ENCODE measurements at places on chromosomes 3 and 15.

GRCh38 chr3:129769616-129770015 is 123.9 kb downstream of the TMCC1 start:
- no peak for DNase-seq

DNA sequence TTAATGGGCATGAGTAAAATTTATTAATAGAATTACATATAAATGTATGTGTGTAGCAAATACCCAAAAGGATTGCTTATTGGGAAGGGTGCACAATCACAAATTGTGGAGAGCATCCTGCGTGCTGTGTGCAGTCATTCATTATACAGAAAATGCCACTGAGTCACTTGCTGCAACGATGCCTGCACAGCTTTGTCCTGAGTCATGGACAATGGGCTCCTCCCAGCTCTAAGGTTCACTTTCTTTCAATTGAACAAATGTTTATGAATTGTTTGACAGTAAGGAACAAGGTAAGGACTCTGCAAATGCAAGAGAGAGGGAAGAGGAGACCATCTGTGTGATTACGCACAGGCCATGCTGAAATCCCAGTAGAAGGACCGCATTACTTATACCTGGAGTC is 18.7 kb downstream of the CFAP161 start:
- DNase-seq: no peak

GRCh38 chr3:166706094-166706493 is 674.0 kb downstream of the ZBBX start:
- no peak for DNase-seq

DNA sequence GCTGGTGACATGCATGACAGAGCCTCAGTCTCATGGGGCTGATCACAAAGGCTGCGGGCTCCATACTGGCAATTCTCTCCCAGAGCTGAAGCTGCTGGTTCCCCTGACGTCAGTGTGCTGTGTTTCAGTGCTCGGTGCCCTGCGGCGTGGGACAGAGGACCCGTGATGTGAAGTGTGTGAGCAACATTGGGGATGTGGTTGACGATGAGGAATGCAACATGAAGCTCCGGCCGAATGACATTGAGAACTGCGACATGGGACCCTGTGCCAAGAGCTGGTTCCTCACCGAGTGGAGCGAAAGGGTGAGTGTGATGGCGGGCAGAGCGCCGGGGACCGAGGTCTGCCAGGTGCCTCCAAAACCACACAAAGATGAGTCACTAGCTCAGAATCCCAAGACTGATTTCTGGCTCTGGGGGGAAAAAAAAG is 62.0 kb upstream of the NR2E3 start:
- no peak for DNase-seq

GRCh38 chr3:16379838-16380237 is 114.8 kb downstream of the OXNAD1 start:
- no peak for DNase-seq

GRCh38 chr15:100781961-100782530 is 97.6 kb upstream of the ALDH1A3 start:
- DNase-seq: no peak

- no peak for DNase-seq
Measured at GRCh38 chr3:127821394-127821793, 921 bp downstream of the MGLL start.

DNA sequence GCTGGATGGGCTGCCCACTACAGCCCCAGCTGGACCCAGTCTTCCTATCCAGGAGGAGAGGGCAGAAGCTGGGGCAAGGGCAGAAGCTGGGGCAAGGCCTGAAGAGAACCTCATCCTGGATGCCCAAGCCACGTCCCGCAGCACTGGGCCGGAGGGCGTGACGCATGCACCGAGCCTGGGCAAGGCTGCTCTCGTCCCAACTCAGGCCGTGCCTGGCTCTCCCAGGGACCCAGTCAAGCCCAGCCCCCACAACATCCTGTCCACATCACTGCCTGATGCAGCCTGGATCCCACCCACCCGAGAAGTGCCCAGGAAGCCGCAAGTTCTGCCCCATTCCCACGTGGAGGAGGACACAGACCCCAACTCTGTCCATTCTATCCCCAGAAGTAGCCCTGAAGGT is 22.3 kb downstream of the FBLN2 start:
- no peak for DNase-seq

- no peak for DNase-seq
Measured at GRCh38 chr3:173221010-173221409, 80.0 kb upstream of the SPATA16 start.

DNA sequence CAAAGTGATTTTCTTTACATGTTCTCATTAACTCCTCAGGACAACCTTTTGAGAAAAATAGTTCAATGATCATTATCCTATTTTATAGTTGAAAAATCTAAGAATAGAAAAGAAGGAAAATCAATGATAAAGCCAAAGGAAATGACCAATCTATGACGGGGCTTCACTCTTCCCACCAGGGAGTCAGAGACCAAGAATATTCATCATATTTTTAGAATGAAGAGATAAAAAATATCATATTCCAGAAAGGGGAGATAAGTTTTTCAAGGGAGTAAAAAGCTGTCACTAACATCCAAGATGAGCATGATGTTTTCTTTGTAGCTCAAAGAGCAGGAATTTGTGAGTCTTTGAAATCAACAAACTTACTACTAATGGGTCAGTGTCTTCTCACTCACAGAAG is 71.5 kb upstream of the LPP start:
- DNase-seq: no peak

DNA sequence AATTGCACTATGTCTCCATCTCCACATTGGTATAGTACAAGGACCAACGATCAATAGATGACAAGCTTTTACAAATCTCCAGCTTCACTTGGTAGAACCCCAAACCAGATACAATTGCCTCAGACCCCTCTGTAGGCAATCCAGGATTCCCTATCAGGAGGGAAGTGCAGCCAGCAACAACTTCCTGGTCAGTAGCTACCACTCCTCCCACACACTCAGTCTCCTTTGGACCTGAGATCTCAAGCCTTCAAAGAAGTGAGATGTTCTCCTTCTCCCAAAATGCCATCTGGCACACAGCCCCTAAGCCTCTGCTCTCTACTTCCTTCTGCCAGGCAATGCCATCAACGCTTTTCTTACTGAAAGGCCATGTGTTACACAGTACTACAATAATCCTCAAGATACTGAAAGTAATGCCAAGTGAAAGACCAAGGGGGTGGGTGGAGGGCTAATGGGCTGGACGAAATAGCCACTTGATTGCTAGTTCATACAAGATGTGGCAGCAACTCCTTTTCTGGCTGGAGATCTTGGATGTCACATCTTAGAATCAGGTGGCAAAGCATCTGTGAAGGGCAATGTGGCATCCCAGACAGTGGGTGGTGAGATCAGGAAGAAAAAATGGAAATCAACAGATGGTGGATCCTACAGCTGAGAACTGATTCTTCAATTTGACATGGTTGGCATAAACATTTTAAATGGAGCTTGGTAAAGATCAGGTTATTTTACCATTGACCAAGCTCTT is 75.3 kb upstream of the ACP3 start:
- no peak for DNase-seq

DNA sequence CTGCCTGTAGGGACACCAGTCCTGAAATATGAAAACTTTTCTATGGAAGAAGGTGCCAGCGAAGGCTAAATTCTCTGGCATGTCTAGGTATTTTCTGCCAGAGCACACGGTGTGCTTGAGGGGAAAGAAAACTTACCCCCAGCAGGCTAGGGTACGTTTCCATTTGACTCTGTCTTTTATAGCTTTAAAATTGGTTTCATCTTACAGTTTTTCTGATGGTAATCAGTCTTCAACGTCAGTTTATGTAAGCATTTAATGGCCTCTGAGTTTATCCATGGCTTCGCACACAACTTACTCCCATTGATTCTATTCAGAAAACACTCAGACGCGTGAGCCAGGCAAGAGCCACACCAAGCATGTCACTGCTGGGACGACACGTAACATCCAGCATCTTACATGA is 249.7 kb downstream of the ADAMTS17 start:
- no peak for DNase-seq

- DNase-seq: no peak
Measured at GRCh38 chr3:94082391-94082937, 19.6 kb downstream of the NSUN3 start.

GRCh38 chr3:137669519-137670060 is 94.5 kb upstream of the SOX14 start:
- DNase-seq: no peak

- DNase-seq: no peak
Measured at GRCh38 chr15:27832237-27832596, 266.9 kb downstream of the OCA2 start.

DNA sequence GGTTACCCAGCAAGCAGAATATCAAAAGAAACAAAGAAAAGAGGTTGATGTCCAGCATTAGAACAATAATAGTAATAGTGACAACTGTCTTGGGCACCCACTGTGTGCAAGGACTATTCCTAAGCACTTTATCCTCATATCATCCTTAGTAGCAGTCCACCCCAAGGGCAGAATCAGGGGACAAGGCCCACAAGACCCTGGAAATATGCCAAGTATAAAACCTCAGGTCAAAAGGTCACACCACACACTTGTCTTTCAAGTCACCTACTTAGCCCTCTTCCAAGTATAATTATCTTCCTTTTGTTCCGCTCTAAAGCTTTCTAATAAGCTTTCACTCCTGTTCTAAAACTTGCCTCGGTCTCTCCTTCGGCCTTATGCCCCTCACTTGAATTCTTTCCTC is 124.0 kb upstream of the STT3B start:
- no peak for DNase-seq

DNA sequence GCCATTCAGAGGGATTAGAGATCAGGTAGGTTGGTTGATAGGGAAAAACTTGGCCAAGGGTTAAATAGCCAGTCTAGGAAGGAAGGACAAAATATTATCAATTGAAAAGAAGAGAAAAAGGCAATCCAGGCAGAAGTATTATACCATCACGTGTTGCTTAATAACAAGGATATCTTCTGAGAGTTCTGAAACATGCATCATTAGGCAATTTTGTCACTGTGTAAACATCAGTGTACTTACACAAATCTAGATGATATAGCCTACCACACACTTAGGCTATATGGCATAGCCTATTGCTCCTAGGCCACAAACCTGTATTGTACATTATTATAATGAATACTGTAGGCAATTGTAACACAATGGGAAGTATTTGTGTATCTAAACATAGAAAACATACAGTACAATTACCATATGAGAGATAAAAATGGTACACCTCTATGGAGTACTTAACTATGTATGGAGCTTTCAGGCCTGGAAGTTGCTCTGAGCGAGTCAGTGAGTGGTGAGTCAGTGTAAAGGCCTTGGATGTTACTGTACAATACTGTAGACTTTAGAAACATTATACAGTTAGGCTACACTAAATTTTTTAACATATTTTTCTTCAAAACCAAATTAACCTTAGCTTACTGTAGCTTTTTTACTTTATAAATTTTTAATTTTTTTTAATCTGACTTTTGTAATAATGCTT is 2.7 kb downstream of the TEX55 start:
- no peak for DNase-seq

DNA sequence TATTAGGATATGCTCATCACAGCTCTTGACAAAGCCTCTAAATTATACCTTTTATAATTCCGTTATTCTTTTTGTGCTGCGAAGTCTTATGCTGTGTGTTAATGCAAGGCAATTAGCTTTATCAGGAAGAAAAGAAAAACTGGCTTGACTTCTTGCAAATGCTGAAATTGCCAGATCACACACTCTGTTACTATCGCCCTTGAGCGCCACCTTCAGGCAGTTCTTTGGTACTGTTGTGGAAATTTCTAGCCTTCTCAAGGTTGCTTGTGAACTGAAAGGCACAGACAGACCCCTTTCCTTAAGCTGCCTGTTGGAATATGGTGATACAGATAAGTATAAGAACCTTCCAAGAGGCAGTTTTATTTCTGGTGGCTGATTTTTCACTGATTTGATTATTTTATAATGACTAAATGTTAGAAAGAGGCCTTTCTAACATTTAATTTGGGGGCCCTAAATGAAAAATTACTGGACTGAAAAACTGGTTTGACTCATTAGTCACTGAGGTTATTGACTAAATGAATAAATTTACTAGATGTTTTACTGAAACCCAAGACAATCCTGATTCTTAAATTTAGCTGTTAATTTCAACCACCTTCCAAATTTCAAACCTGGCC is 126.2 kb upstream of the RASGRP1 start:
- DNase-seq: peak; percentile 82

GRCh38 chr15:74793135-74794028 is 11.5 kb downstream of the CSK start:
- DNase-seq: no peak

DNA sequence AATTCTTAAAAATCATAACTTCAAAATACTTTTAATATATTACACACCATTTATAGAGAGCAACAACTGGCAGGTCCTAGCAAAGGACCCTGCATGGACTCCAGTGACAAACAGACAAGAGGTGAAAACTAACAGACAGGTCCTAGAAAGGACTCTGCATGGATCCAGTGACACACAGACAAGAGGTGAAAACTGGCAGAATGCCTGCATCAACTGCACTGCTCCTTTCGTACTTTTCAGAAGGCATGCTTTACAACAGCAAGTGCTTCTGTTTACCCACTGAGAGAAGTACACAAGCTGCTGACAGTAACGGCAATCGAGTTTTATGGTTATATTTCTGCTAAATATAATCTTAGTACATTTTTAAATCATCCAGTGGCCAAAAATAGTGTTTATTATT is 24.3 kb upstream of the GP5 start:
- DNase-seq: no peak

GRCh38 chr3:196140224-196140623 is 58.3 kb upstream of the TFRC start:
- no peak for DNase-seq

DNA sequence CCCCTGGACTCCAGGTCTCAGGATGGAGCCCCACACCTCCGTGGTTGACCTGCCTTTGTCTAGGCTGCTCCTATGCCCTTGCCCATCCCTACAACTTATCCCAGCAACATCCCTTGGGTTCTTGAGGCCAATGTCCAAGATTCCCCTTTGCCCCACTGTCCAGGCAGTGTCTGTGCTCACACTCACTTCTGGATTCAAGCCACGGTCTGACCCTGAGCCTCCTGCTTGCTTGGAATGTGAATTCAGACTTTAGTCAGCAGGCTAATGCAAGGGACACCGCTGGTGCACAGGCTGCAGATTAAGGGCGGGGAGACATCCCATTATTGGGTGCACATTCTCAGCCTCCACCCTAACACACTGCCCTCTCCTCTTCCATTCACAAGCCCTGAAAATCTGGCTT is 154.1 kb downstream of the WNT5A start:
- DNase-seq: no peak

- no peak for DNase-seq
Measured at GRCh38 chr15:30984542-30984941, 6.9 kb downstream of the MTMR10 start.

- DNase-seq: no peak
Measured at GRCh38 chr15:66294157-66294931, 976 bp downstream of the DIS3L start.

Data from umbilical cord (tissue), 2 donors.